ENCODE measurements at places on chromosomes 5 and 9.

GRCh38 chr9:88934876-88935535, 56.3 kb upstream of the S1PR3 start:
- DNase-seq = no peak

GRCh38 chr9:119071636-119072035, 297.6 kb downstream of the BRINP1 start:
- no peak for DNase-seq

- DNase-seq = no peak
These were observed 20.0 kb downstream of the APC start for GRCh38 chr5:112757468-112758208.

DNA sequence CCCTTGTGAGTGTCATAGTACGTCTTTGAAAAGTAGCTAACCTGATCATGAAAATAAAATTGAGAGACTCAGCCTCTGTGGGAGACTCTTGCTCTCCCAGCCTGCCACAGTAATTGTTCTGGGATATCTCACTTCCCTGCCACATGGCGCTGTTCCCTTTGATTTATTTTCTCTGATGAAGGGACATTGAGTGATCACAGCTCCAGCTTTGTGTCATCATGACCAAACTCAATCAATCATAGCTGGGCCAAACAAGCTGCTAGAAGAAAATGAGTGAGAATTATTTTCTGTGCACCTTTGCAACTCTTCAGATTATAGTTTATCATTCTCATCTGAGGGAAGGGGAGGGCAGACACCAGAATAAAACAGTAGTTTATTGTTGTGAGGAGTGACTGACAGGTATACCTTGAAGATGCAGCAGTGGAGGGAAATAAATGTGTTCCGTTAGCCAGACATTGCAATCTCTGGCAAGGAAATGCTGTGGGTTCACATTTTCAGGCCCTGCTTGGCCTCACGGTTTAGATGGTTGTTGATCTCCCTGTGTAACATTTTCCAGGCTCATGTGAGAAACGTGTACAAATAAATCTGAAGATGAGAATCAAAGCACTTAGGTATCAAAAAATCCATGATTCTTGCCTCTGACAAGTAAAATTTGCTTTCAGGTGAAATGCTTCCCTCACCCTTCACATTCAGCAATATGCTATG, 174.7 kb upstream of the FBXL17 start:
- no peak for DNase-seq

DNA sequence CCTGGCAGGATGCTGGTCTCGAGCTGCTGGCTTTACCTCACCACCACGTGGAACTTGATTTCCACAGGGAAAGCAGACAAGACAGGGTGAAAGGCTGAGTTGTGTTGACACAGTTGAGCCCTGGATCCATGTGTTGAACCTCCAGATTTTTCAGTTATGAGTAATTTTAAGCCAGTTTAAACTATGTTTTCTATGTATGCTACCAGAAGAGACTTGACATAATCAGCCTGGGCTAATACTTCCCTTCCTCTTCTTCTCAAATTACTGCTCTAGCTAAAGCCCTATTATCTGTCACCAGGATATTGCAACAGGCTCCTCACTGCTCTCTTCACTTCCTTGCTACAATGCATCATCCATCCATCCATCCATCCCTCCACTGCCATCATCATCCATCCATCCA, 12.0 kb upstream of the PHYKPL start:
- no peak for DNase-seq

GRCh38 chr5:88732181-88732633, 150.8 kb downstream of the MEF2C start:
- no peak for DNase-seq

DNA sequence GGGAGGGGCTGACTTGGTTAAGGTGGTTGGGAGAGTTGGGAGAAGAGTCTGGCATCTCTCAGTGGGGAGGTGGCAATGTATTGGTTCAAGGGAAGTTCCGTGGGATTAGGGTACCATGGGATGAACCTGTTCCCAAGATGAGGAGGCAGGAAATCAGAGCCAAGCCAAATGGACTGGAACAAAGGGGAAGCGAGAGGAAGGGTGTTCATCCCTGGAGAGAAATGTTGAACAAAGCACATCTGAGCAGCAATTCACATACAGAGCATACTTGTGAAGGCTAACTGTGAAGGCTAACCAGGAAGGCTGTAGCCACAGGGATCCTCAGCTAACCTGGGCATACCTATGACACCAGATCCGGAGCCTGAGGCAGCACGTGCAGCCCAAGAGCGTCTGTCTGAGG, 214.0 kb downstream of the MCTP1 start:
- DNase-seq = no peak

DNA sequence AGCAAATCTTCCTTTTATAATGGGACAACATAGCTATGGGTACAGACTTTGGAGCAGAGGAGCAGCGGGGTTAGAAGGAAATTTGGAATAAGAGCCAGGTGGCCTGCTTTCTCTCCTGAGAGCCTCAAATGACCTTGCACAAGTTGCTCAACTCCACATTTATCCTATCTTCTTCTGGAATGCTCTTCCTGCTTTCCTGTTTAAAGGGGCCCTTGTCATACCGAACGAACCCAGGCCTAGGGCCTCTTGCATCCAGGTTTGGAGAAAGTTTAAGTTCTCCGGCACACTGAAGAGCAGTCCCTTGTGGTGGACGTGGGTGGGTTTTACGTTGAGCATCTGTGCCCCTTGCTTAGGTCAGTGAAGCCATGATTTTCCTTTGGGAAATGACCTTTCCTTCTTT, 197.9 kb upstream of the NR3C1 start:
- DNase-seq = no peak

GRCh38 chr9:29245351-29245750, 1672.1 kb upstream of the C9orf72 start:
- no peak for DNase-seq

- DNase-seq = no peak
These were observed 2295.1 kb upstream of the WWC1 start for GRCh38 chr5:165996201-165996875.

GRCh38 chr9:33379666-33380389, 22.5 kb downstream of the AQP7 start:
- no peak for DNase-seq
